SW 1271 (cell line): ENCODE measurements at places on chromosomes 7 and 10.

DNA sequence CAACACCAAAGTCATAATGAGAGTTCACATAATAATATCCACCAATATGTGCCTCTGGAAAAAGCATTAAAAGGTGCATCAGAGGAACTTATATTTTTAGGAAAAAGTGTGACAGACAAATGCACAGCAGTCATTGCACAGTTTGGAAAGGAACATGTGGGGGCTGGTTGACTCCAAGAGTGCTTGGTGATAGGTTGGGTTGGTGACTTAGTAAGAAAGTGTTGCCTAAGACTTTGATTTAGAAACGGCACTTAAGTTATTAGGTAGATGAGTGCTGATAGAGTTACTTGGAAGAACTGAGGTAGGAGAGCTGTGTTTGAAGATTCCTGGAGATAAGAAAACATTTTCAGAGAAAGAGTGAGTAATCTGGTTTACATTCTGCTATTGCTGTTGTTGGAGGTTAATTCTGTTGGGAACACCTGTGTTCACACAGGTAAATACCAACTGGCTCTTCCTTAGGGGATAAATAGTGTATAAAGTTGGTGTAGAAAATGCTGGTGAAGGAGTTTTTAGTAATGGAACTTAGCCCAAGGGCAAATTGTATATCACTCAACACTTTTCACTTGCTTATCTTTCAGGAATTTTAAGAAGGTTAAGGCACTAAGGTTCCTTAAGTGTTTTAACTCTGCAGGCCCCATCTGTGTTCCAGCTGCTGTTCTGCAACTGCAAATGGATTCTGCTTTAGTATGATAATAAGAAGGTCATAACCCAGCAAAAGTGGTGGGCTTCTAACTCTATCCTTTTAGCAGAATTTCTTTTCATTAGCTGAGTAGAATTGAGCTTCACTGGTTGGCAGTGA, 196.1 kb downstream of the NSUN6 start:
- DNase-seq = no peak

DNA sequence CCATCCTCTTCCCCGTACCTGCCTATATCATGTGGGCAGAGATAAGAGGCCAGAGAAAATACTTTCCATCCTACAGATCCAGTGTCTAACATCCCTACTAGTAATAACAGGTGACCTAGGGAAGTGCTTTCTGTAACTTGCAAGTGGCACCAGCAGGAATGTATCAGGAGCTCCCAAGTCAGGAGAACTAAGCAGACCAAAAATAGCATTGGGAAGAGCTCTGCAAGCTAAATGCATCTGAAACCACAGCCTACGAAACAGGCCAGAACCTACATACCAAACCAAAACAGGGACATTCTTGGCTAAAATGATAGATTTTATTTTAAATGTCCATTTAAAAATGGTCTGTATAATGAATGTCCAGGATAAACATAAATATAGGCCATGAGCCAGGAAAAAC, 680.8 kb downstream of the PHTF2 start:
- no peak for DNase-seq

DNA sequence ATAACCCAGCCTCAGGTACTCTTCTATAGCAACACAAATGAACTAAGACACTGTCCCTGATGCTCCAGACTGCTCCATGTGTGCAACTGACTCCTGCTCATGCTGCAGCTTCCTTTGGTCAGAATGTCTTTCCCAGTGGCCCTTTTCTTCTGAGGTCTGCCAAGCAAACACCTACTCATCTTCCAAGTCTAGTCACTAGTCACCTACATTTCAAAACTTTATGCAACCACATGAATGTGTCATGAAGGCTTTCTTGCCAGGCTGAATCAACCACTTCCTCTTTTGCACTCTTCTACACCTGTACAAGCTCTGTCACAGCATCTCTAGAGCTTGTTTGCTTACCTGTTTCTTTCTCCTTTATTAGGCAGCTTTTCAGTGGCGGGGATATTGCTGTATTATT, 75.8 kb downstream of the LSMEM1 start:
- DNase-seq = no peak

DNA sequence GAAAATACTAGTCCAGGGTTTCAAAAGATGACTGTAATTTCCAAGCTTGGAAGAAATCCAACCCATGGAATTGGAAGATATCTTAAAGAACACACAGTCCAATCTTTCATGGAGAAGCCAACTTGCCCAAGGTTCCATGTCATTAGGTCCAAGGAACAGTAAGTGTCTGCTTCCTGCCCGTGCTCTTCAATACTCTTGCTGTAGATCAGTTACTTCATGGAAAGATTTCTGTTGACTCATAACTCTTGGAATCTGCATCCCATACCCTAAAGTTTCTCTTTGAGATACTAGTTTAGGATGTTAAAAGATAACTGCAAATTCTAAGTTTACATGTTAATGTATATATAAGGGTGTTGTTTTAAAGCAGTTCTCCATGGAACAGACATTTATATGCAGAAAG, 127.9 kb upstream of the SLC13A1 start:
- DNase-seq = no peak

- no peak for DNase-seq
Observed at GRCh38 chr10:69731184-69731583, 70.5 kb upstream of the COL13A1 start.

GRCh38 chr7:105017657-105018365, 3.8 kb downstream of the KMT2E start:
- DNase-seq = no peak

- peak; percentile 50 for DNase-seq
Observed at GRCh38 chr10:31947144-31947926, 18.7 kb upstream of the ARHGAP12 start.

DNA sequence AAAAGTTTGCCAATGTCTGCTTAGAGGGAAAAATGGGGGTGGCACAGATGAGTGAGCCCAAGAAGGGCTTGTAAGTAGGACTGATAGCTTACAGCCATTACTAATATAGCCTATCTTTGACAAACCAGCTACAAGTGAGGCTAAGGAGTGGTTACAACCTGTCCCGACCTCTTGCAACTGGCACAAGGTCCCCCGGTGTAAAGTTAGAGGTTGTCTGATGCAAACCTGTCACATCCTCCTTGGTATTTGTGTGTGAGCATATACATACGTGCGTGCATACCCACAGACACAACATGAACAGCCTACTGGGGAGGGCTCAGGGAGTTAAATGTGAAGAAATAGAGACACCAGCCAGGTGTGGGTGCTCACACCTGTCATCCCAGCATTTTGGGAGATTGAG, 14.6 kb downstream of the ADAP1 start:
- no peak for DNase-seq

- DNase-seq = no peak
Observed at GRCh38 chr7:75687246-75688088, 51.3 kb downstream of the HIP1 start.

DNA sequence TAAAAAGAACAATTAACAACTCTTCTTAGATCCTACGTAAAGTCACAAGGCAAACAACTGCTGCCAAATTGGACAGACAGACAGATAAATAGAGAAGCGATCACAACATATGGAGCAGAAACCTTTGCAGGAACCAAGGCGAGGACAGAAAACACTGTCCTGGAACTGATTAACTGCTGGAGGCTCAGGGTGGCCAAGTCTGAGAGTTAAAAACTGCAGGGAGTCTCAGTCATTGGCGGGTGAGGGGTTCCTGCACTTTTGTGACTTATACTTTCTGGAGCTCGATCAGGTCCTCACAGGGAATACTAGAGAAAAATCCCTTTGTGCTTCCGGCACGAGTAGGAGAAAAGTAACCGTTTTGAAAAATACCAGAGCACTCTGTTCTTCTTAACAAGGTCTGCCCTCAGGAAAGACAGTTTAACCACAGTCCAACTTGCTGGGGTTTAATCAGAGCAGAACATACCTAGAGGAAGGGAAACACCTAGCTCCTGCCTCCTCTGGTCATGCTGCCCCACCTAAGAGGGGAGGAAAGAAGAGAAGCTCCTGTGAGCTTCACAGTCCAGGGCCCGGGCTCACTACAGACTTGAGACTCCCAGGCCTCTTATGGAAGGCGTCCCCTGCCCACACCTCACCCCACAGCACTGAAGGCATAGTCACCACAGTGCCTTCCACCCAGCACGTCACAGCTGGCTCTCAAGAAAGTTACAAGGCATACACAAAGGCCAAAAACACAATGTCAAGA, 74.9 kb downstream of the LARP4B start:
- no peak for DNase-seq

GRCh38 chr10:95552679-95553342, 8.4 kb downstream of the SORBS1 start:
- DNase-seq = no peak

GRCh38 chr7:81685270-81685868, 84.5 kb downstream of the HGF start:
- no peak for DNase-seq

DNA sequence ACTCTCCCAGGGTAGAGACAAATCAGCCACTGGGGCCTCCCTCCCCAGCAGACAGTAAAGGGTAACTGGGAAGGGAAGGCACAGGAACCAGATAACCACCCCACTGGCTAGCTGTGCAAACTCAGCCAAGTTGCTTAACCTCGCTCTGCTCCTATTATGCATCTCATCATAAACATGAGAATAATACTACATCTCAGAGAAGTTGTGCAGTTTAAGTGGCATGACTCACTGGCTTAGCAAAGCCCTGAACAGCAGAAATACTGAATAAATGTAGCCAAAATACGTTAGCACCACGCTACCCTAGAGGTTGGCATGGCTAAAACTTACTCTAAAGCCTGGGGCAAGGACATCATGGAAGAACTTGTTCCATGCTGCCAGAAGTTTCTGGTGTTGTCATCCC, 128.1 kb upstream of the ANK3 start:
- no peak for DNase-seq

DNA sequence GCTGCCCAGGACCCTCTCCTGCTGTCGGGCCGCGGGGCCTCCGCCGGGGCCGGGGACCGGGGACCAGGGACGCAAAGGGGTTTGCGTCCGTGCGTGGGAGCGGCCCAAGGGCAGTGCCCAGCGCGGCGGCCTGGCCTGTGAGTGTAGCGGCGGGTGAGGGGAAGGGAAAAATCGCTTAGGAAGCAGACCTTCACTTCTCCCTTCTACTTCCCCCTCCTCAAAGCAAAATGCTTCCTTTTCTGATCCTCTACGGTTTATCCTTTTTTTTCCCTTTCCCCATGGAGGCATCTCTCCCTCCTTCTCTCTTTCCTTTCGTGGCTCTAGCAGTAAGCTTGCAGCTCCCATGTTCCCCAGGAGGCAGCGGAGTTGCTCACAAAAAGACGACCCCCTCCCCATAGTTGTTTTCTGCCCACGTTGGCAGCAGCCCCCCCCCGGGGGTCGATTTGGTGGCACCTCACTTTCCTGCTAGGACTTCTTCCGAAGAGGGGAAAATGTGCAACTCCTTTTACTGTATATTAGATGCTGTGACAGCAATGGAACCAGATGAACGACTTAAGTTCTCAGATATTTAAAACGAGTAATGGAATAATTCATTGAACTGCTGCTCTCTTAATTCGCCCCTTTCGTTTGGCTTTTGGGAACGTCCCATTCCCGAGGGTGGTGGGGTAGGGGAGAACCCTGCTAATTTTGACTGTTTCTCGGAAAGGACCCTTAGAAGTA, 724 bp downstream of the CAPZA2 start:
- DNase-seq = peak; percentile 17

- no peak for DNase-seq
Observed at GRCh38 chr7:67724435-67724834, 727.8 kb downstream of the TYW1 start.

DNA sequence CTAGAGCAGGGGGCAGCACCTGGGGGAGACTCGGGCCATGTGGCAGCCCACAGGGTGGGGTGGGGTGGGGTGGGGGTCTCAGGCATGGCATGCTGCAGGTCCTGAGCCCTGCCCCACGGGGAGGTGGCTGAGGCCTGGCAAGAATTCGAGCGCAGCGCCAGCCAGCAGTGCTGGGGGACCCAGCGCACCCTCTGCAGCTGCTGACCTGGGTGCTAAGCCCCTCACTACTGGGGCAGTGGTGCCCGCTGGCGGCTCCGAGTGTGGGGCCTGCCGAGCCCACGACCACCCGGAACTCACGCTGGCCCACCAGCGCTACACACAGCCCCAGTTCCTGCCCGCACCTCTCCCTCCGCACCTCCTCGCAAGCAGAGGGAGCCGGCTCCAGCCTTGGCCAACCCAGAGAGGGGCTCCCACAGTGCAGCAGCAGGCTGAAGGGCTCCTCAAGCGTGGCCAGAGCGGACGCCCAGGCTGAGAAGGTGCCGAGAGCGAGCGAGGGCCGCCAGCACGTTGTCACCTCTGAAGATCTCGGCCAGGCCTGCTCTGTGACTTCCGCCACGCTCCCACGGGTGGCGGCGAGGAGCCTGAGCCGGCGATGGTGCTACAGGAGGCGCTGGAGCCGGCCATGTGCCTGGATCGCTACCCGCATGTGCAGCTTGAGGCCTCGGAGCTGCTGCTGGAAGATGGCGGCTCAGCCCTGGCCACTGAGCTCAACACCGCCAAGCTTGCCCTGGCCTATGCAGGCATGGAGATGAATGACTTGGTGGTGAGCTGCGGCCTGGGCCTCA, 145.1 kb upstream of the C7orf33 start:
- DNase-seq = no peak

GRCh38 chr10:28587270-28587969, 54.5 kb downstream of the WAC start:
- DNase-seq = no peak

DNA sequence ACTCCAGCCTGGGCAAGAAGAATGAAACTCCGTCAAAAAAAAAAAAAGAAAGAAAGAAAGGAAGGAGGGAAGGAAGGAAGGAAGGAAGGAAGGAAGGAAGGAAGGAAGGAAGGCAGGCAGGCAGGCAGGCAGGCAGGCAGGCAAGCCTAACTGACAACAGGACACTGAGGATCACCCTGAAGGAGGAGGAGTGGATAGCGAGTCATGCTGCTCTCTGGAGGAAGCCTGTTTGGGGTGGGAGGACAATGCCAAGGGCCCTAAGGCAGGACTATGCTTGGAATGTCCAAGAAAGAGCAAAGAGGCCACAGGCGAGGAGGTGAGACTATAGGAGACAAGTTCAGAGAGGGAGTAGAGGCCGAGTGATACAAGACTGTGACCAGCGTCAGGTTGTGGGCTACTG, 107.0 kb upstream of the PARD3 start:
- DNase-seq = no peak

- DNase-seq = no peak
Observed at GRCh38 chr7:108294595-108294994, 161.6 kb downstream of the NRCAM start.

- DNase-seq = no peak
Observed at GRCh38 chr10:78813526-78813925, 255.2 kb upstream of the ZMIZ1 start.

- DNase-seq = no peak
Observed at GRCh38 chr7:71504697-71505441, 372.9 kb downstream of the GALNT17 start.

DNA sequence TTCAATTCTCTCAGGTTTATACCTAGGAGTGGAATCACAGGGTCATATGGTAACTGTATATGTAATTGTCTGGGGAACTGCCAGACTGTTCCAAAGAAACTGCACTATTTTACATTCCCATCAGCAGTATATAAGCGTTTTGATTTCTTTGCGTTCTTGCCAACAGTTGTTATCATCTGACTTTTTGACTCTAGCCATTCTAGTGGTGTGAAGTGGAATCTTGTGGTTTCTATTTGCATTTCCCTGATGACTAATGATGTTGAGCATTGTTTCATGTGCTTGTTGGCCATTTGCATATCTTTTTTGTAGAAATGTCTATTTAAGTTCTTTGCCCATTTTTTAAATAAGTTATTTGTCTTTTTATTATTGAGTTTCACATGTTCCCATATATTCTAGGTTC, 44.3 kb upstream of the ZC3HAV1 start:
- DNase-seq = peak; percentile 76
